ENCODE measurements at places on chromosomes 4 and X. TPM values are rescaled to one million over a fixed set of nuclear protein-coding genes. Genes with fewer than 3 reads are reported as not detected.
A peak's percentile ranks its signal among the peaks of the same experiment; 100 is the strongest.

- H3K4me1 ChIP-seq, result peaks cover 1% of the 10 kb centered on the region
- H3K27me3 ChIP-seq, result no peaks in the 10 kb centered on the region
- DNase-seq, result peak; percentile 0
- no peak overlapping the region for H3K27ac ChIP-seq
- no peak overlapping the region for H3K4me3 ChIP-seq
These were observed 8.6 kb upstream of the HAUS3 start for GRCh38 chr4:2250357-2251072.

GRCh38 chr4:65083076-65083475 lies 587.2 kb downstream of the EPHA5 start:
- H3K4me1 ChIP-seq, result no peaks in the 10 kb centered on the region
- H3K27ac ChIP-seq, result no peak overlapping the region
- no peaks in the 10 kb centered on the region for H3K36me3 ChIP-seq
- DNase-seq, result no peak
- H3K27me3 ChIP-seq, result no peaks in the 10 kb centered on the region
- H3K4me3 ChIP-seq, result no peak overlapping the region

- H3K4me1 ChIP-seq, result no peaks in the 10 kb centered on the region
- no peak overlapping the region for H3K4me3 ChIP-seq
- H3K27ac ChIP-seq, result no peak overlapping the region
These were observed 121.9 kb downstream of the BEND2 start for GRCh38 chrX:18098763-18099162.

DNA sequence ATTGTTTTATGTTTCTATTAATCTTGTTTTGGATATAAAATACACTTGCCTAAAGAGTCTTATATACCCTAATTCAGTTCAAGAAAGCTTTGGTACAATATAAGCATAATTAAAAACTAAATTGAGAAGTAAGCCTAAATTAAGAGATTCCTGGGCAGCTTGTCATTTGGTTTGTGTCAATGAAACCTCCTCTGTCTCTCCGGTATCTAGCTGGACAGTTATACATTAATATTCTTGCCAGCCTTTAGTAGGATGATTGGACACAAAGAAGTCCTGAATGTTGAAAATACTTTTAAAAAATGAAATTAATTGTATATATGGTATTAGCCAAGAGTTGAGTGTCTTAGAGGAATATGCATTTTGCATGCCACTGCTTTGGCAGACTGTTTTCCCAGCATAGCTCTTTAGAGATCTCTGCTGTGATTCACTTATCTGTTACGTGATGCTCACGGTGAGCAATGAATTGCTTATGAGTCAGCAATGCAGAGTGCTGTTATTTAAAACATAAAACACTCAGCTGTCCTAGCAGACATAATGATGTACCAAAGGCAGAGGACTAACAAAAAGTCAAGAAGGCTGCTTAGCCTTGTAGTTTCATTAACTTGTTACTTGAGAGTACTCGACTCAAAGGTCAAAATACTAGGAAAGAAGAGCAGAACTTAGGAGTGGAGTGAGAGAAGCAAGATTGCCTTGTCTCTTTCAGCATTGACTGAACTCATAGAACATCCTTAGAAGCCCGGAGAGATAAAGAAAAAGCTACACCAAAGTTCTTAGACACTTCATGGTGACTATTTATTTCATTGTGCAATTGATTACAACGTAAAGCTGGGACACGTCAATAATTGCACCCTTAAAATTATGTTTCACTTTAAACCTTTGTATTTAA lies 1296.1 kb upstream of the PCDH7 start:
- no peaks in the 10 kb centered on the region for H3K36me3 ChIP-seq
- H3K27ac ChIP-seq, result no peak overlapping the region
- no peaks in the 10 kb centered on the region for H3K4me1 ChIP-seq
- no peak for DNase-seq
- no peak overlapping the region for H3K4me3 ChIP-seq
- H3K27me3 ChIP-seq, result no peaks in the 10 kb centered on the region

- peaks cover 34% of the 10 kb centered on the region for H3K4me1 ChIP-seq
- no peak overlapping the region for H3K27ac ChIP-seq
- DNase-seq, result no peak
- no peak overlapping the region for H3K4me3 ChIP-seq
- no peaks in the 10 kb centered on the region for H3K27me3 ChIP-seq
These were observed 47.0 kb downstream of the RBPJ start for GRCh38 chr4:26367811-26368210.

DNA sequence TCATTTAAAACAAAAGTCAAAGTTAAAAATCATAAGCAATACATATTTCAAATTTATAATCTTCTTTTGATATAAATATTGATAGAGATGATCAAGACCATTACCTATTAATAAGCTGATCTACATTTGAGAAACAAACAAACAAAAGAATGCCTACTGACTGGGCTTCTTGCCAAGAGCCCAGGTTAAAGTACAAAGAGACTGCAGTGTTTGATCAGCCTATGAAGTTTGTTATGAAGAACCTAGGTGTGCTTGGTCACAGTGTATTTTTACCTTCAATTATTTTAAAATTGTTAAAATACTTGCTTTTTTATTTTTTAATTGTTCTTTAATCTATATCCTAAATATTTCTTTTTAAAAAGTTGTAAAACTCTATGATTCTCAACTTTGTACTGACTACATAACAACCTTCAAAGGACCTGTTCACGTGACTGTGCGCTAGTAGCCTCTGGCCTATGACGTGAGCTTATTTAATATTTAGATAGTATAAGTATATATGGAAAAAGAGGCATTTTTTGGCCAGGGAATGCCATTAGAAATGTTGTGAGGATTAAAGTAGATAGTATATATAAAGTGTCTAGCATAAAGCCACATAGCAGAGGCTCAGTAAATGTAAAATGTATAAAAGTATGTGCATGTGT lies 11.4 kb upstream of the SLC39A8 start:
- no peaks in the 10 kb centered on the region for H3K4me1 ChIP-seq
- H3K4me3 ChIP-seq, result no peak overlapping the region
- DNase-seq, result no peak
- no peaks in the 10 kb centered on the region for H3K36me3 ChIP-seq
- no peak overlapping the region for H3K27ac ChIP-seq

GRCh38 chrX:48938721-48939425 lies 18.5 kb downstream of the OTUD5 start:
- H3K4me1 ChIP-seq, result peaks cover 89% of the 10 kb centered on the region
- peaks cover 73% of the 10 kb centered on the region for H3K36me3 ChIP-seq
- H3K4me3 ChIP-seq, result peak overlapping the region; percentile 64
- no peaks in the 10 kb centered on the region for H3K27me3 ChIP-seq

- no peaks in the 10 kb centered on the region for H3K4me1 ChIP-seq
- no peak overlapping the region for H3K4me3 ChIP-seq
- H3K27me3 ChIP-seq, result no peaks in the 10 kb centered on the region
These were observed 250.4 kb downstream of the PTTG2 start for GRCh38 chr4:38210396-38211114.

The DOK7 gene
- total RNA-seq, result not detected

The SCFD2 gene
- 21.6 TPM for total RNA-seq

The MGARP gene
- 0.35 TPM for total RNA-seq

The OCIAD2 gene
- total RNA-seq, result 97.4 TPM
